Activated CD8-positive, alpha-beta memory T cell treated with anti-CD3 and anti-CD28 coated beads for 48 hours (primary cell): ENCODE measurements at places on chromosomes 3 and 15.

- DNase-seq = no peak
Observed at GRCh38 chr3:121870717-121871116, 23.5 kb upstream of the SLC15A2 start.

DNA sequence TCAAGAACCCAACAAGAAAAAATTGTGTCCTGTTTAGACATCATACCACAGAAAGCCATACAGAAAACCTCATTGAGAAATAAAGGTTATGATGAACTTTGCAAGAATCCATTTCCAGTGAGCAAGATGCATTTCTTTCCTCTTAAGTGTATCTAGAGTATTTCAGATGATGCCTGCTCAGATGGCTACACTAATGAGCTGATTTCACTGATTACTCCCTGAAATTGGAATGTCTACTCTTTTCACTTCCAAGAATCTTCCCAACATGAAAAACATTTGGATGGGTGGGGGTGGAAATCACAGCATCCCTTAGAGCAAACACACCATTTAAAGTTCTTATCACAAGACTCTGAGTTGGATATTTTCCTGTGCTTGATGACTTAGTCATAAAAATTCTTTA, 41.4 kb upstream of the IL12A start:
- no peak for DNase-seq

DNA sequence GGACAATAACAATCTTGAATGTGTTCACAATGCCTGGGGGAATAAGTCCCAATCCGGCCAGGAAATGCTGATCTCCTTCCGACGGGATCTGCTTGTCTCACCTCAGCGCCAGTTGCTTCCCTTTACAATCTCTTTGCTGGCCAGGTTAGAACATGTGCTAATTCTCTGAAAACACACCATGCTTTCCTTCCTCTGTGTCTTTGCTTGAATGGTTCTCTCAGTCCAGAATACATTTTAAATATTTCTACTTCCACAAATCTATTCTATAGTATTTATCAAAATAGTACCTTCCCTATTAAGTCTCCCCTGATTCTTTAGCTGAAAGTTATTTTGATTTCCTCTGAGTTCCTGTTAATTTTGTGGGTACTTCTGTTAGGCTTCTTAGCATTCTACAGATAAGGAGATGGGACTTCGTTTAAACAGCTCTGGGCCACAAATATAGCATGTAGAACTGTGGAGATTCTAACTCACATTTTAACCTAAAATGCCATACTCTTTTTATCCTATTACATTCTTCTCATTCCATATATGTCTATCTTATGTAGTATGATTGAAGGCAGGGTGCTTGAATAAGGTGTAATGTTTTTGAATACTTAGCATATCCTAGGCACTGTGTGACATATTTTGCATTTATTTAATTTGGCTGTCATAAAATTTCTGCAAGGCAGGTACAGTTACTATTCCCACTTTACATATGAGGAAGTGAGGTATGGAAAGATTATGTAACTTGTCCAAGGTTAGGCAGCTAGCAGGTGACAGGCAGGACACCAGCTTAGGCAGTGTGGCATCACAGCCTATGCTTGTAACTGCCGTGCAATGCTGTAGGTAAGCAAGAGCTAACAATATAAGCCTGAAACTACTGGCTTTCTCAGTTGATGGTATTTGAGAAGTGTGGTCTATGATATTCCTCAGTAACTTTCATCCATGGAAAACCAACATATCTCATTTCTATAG, 299.8 kb downstream of the LPP start:
- no peak for DNase-seq

- no peak for DNase-seq
Observed at GRCh38 chr3:127366383-127366782, 78.5 kb upstream of the PRR20G start.
